ENCODE measurements at places on chromosomes 11 and 22.
A peak's percentile ranks its signal among the peaks of the same experiment; 100 is the strongest.

DNA sequence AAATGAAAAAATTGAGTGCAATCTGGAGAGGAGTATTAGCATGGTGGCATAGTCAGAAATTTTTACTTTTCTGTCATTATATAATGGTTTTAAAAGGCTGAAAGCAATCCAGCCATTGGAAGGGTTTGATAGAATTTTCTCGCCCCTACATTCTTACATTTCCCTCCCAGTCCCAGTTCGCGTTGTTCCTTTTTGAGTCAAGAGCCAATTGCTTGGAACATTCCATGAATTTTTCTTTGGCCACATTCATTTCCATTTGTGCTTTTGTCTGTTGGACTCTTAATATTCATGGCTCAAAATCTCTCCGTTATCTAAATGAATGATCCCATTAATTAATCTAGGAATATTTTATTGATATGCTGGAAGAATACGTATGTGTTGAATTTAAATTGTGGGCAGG, 66.0 kb downstream of the GRK3 start:
- no peak for DNase-seq

DNA sequence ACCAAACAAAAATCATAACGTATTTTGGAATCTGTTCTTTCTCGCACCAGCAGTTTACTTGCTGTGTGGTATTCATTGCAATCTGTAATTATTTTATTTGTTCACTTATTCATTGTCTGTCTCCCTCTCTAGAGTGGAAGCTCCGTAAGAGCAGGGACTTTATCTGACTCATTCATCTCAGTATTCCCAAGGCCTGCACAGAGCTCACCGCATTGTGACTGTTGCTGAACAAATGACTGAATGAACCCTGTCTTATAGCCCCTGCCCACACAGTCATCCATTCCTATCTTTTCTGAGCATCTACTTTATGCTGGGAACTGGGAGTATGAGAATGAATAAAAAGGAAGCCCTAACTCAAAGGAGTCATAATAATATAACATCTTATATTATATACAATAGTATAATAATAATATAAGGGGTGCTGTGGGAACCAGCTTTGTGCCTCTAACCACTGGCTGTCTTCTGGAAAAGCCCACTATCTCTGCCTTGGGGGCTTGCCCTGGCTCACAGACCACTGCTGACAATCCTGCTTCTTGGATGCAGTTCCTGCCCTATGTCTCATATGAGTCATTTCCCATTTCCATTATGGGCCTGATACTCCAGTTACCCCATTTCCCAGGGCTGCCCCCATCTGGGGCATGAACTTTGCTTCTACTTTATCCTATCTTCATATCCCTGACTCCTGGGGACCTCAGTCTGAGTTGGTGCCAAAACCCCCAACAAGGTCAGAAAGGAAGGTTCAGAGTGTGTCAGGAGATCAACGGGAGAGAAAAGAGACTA, 11.0 kb downstream of the XRRA1 start:
- DNase-seq = no peak

- no peak for DNase-seq
Measured at GRCh38 chr11:20021212-20021611, 139.1 kb downstream of the DBX1 start.

DNA sequence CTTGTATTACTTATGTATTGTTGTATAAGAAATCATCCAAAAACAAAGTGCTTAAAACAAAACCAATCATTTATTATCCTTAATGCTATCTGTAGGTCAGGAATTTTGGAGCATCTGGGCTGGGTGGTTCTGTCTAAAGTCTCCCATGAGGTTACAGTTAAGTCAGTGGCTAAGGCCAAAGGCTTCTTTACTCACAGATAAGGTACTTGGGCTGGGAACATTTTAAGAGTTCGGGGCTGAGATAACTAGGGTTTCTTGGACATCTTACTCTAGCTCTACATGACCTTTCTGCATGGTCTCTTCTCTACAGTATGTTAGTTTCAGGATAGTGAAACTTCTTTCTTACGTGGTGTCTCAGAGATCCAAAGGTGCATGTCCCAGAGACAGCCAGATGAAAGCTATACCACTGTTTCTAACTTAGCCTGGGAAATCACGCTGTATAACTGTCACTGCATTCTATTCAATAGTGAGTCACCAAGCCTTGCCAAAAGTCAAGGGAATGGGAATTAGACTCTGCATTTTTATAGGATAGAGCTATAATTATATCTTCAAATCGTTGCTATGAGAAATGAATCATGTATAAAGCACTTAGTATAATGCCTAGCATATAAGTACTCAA, 29.6 kb downstream of the SOX6 start:
- no peak for DNase-seq

DNA sequence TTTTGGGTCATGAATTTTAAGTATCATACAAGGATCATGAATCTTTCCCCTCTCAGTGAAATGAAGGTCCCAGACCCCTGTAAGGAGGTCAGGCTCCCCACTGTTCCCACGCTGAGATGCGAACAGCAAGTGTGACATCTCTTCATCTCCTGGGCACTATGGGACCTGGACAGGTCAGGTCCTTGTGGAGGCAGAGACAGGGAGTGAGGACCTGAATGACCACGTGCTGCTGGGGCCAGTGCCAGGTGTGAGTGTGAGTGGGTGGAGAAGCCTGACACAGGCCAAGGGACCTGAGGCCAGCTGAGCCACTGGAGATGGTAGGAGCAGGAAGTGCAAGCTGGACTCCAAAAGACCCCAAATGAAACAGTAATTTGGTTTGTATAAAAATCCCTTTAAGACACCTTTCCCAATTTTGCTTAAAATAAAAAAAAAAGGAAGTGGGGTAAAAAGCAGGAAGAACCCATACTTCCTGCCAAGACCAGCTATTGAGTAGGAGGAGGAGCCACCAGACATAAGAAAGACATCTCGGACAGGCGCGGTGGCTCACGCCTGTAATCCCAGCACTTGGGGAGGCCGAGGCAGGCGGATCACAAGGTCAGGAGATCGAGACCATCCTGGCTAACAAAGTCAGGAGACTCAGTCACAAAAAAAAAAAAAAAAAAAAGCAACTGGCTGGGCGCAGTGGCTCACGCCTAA, 35.4 kb upstream of the SERPIND1 start:
- no peak for DNase-seq

DNA sequence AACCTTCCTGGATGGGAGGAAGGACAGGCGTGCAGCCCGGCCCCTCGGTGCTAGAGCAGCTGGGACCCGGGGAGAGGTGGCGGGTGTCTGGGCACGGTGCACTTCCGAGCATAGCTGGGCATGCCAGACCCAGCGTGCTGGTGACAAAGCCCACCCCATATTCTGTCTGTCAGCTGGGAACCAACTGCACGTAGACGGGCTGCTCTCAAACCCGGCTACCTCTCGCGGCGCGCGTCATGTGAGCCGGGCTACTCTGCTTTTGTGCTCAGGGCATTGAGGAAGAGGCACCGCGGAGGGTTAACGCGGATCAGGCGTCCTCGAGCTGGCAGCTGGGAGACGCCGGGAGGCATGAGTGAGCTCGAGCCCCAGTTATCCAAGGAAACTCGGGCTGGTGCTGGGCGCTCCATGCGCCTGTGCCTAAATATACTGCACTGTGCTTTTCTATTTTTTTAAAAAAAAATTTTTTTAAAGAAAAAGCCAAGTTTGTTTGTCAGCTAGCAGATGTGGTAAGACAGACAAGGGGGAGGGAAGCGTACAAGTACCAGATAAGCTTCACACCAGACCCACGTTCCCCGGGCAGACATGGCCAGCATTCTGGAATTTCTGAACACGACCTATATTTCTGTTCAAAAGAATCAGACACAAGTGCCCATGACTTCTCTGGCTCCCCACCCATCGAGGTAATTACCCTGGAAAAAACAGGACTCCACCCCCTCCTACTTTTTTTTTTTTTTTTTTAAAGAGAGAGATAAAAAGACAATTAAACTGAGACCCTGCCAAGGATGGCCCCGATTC, 425.6 kb downstream of the SHANK2 start:
- DNase-seq = no peak

- peak; percentile 7 for DNase-seq
Measured at GRCh38 chr11:119509969-119510401, 87.0 kb upstream of the THY1 start.

- no peak for DNase-seq
Measured at GRCh38 chr11:70876685-70877084, 375.7 kb downstream of the SHANK2 start.

DNA sequence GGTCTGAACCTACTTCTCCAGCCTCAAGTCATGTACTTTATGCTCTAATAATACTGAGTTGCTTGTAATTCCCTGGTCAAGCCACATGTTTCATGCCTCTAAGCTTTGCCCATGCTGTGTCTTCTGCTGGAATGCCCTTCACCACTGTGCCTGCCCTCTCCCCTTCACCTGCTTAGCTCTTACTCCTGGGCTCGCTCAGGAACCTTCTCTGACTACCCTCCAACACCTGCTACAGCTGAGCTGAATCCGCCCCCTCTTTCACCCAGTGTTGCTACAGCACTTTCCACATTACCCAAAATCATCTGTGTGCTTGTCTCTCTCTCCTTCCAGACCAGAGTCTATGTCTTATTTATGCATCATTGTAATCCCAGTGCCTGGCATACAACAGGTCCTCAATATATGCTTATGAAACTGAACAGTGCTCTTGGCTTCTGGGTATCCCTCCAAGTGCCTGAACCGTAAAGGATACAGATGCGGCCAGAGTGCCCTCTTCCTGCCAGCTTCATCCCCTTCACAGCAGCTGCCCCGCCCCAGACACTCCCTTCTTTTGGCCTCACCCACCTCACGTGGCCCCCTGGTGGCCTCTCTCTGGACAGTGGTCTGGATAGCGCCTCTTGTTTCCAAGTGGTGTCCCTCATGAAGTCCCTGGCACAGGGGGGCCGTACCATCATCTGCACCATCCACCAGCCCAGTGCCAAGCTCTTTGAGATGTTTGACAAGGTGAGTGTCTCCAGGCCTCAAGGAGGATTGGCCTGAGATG, 7.1 kb downstream of the ABCG4 start:
- no peak for DNase-seq

GRCh38 chr11:84642500-84642899, 984.6 kb downstream of the DLG2 start:
- no peak for DNase-seq

DNA sequence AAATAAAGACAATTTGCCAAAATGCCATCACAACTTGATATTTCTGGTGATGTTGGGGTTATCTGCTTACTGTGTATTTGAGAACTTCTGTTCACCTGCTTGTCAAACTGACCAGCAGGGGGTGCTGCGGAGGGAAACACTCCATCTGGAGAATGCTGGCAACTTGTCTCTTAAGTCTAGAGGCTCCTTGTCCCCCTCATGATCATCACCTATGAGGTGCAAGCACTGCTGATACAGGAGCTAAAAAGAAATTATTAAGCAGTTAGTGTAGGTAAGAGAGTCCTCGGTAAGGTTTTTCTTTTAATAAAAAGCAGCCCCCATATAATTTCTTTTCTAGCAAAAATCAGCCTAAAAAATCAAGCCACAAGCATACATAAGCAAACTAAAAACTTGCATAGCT, 32.7 kb upstream of the GLYATL1B start:
- peak; percentile 79 for DNase-seq

- no peak for DNase-seq
Measured at GRCh38 chr11:91081440-91082043, 858.7 kb upstream of the CHORDC1 start.

DNA sequence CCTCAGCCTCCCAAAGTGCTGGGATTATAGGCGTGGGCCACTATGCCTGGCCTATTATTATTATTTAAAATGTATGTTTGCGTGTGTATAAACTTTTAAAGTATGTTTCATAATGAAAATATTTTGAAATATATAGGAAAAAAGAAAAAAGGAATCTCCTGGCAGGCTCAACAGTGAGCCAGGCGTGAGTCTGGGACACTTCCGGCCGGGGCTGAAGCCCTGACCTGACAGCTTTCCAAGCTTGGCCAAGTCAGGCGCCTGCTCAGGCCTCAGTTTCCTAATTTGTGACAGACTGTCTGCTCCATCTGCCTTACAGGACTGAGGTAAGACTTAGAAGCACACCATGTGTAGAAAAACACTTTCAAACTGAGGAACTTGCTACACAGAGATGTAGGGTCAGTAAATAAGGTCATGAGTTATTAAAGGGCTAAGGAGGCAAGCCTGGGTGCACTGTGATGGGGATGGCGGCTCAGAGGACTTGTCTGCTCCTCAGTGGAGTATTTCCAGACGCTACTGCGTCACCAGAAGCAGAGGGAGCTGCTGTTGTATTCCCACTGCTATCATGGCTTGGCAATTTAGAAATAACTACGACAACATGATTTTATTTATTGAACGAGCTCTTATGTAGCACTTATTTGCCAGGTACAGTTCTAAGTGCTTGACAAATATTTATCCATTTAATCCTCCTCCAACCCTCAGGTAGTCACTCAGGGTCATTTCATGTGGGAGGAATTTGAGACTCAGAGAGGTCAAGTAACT, 100.1 kb downstream of the PRR5L start:
- no peak for DNase-seq

- DNase-seq = no peak
Measured at GRCh38 chr11:75028321-75028720, 39.6 kb downstream of the NEU3 start.

DNA sequence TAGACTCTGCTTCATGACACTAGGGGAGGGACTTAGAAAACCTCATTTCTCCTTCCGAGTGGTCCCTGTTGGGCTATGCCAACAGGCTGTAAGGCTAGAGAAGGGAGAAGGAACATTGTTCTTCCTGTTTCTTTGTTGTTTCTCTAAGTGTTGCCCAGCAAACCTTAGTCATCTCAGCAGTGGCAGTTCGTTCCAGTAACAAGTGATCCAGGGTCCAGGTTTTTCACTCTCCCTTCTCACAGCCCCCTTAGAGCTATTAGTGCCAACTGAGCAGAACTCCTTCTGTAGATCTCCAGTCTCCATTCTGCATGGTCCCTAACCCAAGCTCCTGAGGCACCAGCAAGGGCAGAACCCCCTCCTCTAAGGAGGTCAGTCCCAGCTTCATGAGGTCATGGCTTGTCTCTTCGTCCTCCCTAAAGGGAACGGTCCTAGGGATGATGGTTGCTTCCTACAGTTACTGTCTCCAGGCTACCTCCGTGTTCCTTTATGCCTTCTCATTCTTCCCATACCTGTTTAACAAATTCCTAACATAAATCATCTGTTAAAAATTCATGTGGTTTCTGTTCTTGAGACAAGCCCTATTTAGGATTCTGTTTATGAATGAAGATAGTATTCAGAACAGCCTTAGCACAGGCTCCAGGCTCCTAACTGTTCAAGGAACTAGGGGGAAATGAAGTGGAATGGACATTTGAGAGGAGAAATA, 168.6 kb upstream of the UBASH3B start:
- no peak for DNase-seq

- no peak for DNase-seq
Measured at GRCh38 chr11:43130616-43131015, 181.2 kb upstream of the API5 start.

DNA sequence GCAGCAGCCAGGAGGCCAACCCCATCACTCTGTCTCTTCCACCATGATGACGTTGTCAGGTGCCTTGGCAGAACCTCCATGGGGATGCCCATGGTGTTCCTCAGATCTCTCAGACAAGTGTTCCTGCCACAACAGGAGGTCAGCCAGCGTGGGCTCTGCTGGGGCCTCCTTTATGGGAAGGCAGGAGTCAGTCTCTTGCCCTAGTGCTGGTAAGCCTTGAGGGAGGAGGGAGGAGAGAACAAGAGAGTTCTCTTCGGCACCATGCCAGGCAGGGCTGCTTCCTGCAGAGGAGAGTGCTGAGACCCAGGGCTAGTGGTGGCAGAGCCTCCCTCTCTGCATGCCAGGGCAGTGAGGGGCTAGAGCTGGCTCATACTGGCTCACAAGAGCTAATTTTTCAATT, 32.5 kb downstream of the GNAZ start:
- DNase-seq = no peak
